COR-L47 (cell line): ENCODE measurements at places on chromosomes 5 and 9.
A peak's percentile ranks its signal among the peaks of the same experiment; 100 is the strongest.

DNA sequence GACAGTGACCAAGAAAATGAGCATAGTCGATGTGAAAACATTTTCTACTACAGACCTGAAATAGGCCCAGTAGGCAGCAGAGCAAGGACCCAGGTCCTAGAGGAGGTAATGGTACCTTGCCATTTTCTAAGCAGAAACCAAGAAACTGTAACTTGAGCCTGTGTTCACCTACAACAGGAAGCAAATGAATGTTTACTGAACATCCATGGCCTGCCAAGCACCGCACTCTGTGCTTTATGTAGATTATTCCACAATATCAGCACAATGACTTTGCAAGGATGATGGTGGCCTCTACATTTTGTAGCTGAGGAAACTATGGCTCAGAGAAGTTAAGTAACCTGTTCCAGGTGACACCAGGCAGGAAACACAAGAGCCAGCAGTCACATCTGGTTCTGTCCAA lies 215.3 kb downstream of the SPOCK1 start:
- no peak for DNase-seq

DNA sequence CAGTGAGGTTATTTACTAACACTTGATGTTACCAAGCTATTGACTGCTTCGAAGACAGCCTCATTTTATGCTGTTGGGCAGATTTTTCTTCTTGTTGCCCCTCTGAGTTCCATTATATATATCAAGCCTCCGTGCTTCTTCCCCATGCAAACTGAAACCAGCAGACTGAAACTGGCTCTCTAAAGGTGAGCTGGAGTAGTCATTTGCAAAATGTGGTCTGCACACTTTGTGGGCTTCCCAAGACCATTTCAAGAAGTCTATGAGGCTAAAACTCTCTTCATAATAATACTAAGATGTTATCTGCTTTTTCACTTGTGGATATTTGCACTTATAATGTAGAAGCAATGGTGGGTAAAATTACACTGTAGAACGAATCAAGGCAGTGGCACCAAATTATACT lies 13.9 kb downstream of the SLC36A1 start:
- no peak for DNase-seq

DNA sequence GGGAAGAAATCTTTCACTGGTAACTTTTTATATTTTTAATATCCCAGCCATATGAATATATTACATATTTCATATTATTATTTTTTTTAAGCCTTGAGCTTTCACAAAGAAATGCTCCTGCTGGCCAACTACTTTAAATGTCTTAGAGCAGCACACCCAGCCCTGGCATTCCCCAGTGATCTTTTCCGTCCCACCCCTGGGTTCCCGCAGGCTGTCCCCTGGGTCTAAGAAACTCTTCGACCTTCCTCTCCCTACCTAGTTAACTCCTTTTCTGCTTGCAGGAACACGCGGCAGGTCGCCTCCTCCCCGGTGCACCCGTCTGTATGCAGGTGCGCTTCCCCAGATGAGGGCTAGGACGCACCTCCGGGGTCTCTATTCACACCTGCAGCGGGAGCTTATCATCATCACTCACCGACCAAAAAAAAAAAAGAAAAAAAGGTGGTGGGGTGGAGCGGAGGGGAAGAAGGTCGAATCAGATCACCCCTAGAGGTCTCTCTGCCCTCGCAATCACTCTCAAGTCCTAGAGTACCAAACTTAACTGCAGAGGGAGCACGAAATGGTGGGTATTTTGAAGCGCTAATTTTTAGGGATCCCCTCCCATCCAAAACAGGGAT lies 696 bp downstream of the ZFP62 start:
- DNase-seq = peak; percentile 27

- no peak for DNase-seq
These were observed 13.1 kb downstream of the DIAPH1 start for GRCh38 chr5:141605523-141606277.

DNA sequence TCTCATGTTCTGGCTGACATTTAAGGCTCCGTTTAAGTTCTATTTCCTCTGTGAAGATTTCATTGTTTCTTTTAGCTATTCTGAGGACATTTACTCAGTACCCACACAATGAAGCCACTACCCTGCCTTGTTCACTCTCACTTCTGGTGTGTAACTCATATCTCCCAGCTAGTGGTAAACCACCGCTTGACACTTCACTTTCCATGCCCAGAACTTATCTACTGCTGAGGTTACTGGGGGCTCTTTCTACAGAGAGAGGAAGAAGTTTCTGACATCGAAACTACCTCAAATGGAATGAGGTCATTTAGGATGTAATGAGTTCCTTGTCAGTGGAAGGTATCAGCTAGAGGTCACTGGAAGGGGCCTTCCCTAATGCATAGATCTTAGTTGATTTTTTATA lies 501.5 kb downstream of the DMAC1 start:
- DNase-seq = no peak

DNA sequence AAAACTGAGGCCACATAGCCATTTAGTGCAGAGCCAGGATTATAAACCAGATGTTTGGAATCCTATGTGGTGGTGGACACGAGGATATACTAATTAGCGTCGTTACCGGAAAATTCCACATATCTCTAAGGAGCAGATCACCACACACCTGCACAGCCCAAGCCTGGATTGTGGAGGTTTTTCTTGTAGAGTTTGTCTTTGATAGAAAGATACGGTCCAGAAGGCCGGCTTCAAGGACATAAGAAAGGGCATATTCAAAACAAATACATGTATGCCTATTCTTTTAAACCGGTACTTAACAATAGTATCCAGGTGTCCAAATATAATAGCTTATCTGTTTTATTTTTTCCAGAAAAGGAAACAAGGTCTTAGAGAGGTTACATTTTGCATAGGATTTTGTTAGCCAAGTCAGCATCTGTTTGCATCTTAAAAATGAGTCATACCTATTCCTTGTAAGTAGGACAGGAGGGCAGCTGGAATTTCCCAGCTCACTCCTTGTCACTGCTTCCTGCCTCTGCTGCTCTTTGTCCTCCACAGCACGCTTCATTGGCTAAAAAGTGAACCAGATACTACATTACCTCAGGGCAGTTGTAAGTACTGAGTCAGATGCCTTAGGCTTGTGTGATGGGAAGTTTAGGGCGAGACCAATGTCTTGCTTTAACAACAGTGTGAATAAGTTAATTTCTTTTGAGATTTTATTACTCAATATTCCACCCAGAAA lies 3.6 kb downstream of the TMC1 start:
- DNase-seq = no peak

GRCh38 chr9:1051584-1052275 lies 1.6 kb downstream of the DMRT2 start:
- DNase-seq = no peak

- DNase-seq = no peak
These were observed 121.1 kb downstream of the CAVIN4 start for GRCh38 chr9:100698945-100699344.

DNA sequence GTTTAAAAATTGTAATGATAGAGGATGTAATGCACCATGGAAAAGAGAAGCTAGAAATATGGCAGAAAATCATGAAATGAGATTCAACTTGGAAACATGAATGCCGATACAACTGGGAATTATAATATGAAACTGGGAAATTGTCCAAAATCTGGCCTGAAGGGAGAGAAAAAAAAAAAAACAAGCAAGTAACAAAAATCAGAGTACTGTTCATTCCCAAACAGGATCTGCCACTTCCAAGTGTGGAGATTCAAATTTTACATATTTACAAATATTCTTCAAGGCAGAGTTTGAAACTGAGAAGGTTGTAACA lies 56.6 kb upstream of the MOCS2 start:
- DNase-seq = no peak

- peak; percentile 51 for DNase-seq
These were observed 92.5 kb downstream of the SIL1 start for GRCh38 chr5:139105621-139106071.

- DNase-seq = peak; percentile 6
These were observed 159.2 kb downstream of the CDC42SE2 start for GRCh38 chr5:131423056-131423455.

DNA sequence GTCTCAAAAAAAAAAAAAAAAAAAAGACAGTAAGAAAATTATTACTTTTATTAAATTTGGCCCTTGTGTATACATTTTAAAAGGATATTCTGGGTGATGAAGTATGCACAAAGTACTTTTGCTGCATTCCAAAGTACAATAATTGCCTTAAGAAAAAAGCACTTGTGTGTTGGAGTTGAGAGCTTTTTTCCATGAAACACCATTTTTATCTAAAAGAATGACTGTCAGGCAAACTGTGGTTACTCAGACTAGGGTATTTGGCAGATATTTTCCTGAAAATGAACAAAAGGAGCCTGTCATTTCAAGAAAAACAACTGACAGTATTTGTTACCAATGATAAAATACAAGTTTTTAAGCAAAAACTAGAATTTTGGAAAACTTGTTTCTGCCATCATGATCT lies 84.3 kb upstream of the PTPN3 start:
- DNase-seq = no peak

GRCh38 chr9:114919611-114920010 lies 10.8 kb downstream of the TNFSF8 start:
- no peak for DNase-seq

DNA sequence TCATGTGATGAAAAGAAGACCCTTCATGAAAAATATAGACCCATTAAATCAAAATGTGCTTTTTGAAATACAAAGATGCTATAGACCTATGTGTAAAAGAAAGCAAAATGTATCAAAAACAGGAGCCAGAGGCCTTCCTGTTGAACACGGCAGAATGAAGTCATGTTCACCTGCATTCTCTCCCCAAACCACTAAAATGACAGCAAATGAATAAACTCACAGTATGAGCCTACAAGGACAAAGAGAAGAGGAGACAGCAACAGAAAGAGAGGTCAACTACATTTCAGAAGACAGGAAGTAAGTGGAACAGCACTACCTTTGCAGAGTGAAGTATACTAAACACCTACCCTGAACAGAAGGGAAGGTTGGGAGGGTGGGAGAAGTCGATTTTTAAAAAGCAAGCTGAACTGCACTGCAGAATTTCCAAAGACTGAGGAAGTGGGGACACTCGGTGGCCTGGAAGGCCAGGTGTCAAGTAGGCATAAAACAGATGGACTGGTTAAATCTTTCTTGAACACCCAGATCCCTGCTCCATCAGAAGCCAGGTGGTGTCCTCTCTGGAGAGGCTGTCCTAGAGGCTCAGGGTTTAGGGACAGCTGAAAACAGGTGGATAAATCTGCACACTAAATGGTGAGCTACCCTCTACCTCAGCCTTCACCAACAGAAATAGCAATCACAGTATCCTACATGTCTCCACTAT lies 48.9 kb downstream of the MED27 start:
- peak; percentile 22 for DNase-seq

- no peak for DNase-seq
These were observed 3.1 kb upstream of the GNPDA1 start for GRCh38 chr5:142015781-142016533.

- peak; percentile 17 for DNase-seq
These were observed 95.8 kb downstream of the CFAP90 start for GRCh38 chr5:7754997-7755596.

DNA sequence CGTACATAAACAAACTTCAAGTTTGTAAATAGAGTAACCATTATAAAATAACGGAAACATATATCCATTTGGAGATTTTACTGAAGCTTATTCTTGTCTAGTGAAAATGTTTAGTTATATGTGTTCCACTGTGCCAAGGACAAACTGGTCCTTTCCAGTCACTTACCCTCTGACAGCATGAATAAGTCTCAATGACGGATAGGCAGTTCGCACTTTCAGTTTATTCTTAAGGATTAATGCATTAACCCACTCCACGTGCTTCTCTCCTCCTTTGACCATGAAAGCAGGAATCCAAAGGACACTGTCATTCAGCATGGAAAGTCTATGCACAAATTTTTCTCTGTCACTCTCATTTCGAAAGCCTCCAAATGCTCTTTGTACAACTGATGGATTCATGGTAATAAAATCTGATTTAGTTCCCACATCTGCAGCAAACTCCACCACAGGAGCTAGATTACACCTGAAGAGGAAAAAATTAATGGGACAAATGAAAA lies 47.1 kb downstream of the ST8SIA4 start:
- DNase-seq = no peak
